ENCODE measurements at places on chromosomes 2 and 18.

GRCh38 chr2:91839904-91840868 lies 3031.0 kb upstream of the TEKT4 start:
- no peak for DNase-seq

DNA sequence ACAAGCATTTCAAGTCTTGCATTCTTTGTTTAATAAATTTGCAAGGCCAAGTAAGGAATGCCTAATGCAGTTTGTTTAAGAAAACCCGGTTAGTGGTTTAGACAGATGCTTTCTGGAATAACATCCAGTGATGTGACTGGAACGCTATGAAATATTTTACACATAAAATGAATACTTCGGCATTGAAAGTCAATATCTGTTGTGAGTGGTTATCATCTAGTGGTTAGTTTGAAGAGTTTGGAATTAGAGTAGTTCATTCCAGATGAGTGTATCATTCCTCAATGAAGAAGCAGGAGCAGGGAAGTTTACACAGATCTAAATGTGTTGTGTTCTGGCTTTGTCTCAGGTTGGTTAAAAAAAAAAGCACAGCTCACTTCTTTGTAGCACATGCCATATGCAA lies 608.0 kb upstream of the PIK3C3 start:
- no peak for DNase-seq

- DNase-seq, result no peak
Observed at GRCh38 chr2:98241592-98241991, 104.7 kb upstream of the CNGA3 start.

GRCh38 chr2:47250586-47251403 lies 95.7 kb upstream of the STPG4 start:
- DNase-seq, result no peak

- no peak for DNase-seq
Observed at GRCh38 chr18:67411116-67411515, 105.4 kb downstream of the DSEL start.

GRCh38 chr18:36187193-36187825 lies at the start of gene MOCOS:
Gene MOCOS, plus strand, starts transcription at chr18:36187497. Its CDS starts 43 bp downstream, at chr18:36187540.
- no peak for DNase-seq

- no peak for DNase-seq
Observed at GRCh38 chr2:156947261-156947660, 310.2 kb upstream of the GALNT5 start.

Data from brain pericyte (primary cell).